Stimulated activated effector memory CD8-positive, alpha-beta T cell treated with anti-CD3 and anti-CD28 coated beads, Interleukin-12 subunit alpha, Interleukin-12 subunit beta, amount 100 ng/mL, for 72 hours (primary cell): ENCODE measurements at places on chromosomes 16 and 17.
A peak's percentile ranks its signal among the peaks of the same experiment; 100 is the strongest.

- no peak for DNase-seq
These were observed 24.6 kb downstream of the CNGB1 start for GRCh38 chr16:57946181-57946801.

DNA sequence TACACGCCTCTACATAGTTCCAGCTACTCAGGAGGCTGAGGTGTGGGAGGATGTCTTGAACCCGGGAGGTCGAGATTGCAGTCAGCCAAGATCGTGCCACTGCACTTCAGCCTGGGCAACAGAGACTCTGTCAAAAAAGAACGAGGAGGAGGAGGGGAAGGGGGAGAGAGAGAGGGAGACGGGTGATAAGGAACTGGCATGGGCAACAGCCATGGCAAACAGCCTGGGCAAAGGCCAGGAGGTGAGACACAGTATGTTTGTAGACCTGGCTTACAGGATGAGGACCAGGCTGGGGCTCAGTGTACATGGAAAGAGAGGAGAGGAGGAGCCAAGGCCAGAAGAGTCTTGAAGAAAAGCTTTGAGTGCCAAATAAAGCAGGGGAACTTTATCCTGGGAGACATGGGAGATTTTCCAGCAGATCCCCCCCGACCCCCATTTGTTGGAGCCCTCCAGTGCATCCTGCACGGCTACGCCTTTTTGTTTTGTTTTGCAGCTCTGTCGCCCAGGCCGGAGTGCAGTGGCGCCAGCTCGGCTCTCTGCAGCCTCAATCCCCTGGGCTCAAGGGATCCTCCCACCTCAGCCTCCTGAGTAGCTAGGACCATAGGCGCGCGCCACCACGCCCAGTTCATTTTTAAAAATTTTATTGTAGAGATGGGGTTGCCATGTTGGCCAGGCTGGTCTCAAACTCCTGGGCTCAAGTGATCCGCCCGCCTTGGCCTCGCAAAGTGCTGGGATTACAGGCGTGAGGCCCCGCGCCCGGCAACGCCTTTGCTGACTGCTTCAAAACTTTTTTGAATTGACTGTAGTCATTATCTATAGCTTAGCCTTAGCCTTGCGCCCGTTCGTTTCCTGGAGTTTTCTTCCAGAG is 1.3 kb upstream of the ALKBH5 start:
- no peak for DNase-seq

DNA sequence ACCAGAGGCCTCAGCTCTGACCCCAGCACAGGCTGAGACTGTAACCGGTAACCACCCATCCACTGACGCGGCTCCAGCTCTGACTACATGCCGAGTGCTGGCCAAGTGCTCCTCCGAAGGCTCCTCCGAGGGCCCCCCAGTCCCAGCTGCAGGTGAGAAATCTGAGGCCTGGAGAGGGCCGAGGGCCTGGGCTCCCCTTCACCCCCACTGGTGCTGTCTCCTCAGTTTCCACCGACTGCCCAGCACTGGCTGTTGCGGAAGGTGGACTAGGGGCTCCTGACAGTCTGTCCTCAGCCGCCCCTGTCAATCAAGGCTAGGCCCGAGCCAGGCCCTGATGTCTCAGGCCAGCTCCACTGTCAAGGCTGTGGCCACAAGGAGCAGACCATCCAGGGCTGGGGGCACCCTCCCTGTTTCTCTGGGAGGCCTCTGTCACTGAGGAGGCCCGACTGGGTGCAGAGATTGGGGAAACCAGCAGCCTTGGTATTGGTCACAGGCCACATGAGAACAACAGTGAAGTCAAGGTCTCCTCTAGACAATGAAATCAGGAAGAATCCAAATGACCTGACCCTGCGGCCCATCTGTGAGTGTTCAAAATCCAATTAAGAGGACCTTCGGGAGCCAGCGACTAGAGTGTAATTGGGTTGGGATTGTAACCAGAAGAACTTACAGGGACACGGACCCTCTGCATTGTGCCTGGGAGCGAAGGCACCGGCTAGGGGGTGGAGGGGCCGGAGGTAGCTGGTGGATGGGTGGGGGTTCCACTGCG is 5.1 kb downstream of the TMEM235 start:
- DNase-seq: no peak

DNA sequence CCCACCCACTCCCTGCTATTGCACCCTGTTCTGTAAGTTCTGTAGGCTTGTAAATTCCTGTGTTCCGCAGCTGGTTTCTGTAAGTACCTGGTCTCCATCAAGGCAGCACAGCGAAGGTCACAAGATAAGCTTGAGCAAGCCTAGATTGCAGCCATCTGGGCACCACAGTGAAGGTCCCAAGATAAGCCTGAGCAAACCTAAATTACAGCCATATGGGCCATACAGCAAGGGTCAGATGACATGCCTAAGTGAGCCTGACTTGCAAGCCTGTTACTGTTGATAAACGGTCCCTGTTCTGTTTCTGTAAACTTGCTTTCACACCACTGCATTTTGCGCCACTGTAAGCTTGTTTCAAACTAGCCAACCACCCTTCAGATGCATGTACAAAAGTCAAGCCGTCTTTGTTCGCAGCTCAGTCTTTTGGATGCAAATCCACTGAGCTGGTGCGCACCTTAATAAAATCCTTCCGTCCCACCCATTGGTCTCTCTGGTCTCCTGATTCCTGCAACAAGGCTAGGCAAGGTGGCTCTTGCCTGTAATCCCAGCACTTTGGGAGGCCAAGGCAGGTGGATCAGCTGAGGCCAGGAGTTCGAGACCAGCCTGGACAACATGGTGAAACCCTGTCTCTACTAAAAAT is 42.6 kb upstream of the ATF7IP2 start:
- DNase-seq: no peak

DNA sequence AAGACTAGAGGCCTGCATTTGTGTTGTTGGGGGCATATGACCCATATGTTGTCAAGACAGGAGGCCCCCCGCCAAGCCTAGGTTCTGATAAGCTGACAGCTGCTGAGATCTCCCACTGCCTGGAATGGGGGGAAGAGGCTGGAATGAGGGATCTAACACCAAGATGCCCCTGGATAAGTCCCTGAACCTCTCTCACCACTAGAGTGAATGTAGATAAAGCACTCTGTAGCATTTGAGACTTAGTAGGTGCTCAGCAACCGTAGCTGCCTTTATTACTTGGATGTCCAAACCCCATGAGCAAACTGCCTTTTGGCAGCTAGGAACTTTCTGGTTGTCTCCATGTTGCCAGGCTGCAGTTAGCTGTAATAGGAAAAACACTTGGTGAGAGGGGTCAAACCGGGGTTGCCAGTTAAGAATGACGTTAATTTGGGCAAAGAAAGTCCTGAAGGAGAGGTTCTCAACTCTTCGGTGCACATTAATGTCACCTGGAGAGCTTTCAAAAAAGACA is 4.4 kb upstream of the RASL10B start:
- no peak for DNase-seq

DNA sequence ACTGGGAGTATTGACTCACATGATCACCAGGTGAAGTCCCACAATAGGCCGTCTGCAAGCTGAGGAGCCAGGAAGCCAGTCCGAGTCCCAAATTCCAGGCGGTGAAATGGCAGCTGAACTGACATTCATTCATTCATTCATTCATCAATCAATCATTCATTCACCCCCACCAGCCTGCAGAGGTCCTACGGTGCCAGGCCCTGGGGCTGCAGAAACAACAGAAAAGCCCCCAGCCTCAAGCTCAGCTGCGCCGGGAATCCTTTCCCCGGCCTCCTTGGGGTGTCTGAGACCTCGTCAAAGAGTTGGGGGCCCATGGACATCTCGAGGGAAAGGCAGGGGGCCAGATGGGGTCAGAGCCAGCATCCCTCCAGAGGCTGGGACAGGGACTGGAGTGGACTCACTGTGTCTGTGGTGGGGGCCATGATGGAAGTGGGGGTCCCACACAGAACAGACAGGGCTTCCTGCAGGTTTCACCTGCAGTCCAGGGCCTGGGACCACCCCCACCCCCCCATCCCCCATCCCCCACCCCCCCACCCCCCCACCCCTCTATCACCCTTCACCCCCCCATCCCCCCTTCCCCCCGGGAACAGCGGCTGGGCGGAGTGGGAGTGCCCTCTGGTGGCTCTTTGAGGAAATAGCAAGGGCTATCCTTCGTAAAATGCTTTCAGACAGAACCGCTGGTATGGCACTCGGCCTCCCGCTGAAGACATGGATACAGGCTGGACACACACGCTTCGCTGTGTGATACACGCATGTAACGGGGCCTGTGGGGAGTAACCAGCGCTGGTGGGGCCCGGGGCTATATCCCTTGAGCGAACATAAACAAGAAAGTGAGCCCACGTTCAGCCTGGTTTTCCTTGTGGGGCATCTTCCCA is 8.5 kb upstream of the ZC3H18 start:
- no peak for DNase-seq

DNA sequence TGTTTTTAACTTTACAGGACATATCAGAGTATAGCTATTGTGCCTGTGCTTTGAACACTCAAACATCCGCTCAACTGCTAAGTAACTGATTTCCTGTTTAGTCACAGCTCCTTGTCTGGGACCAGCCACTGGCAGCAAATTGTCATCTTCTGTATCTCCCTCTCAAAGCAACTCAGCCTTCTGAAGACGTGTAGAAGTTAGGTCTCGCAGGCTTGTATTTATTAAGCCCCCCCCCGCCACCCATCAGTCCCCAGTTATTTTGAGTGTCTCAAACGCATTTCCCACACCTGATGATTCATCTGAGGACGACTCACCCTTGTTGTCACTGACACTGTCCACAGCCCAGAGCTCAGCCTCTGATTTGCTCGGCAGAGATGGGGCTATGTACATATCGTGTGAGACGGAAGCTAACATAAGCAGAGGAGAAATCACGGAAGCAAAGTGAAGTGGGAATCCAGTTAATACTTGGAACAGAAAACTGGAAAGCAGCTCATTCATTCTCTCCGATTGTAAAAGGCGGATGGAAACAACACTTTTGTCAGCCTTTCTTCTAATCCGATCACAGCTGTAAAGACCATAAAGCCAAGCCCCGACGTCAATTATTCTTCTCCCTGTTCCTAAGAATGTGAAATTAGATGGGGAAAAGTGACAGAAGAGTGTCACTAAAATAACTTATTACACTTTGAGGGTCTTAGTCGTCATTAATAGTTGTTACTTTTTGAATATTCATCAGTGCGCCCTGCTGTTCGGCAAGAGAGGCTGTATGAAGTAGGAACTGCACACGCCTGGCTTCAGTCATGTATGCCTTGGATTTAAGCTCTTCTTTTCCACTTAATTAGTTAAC is 64.2 kb downstream of the PITPNC1 start:
- DNase-seq: peak; percentile 78
